ENCODE measurements at places on chromosomes 2 and 18.

GRCh38 chr2:240435948-240436682 lies 652 bp downstream of the GPC1 start:
- no peak for DNase-seq

DNA sequence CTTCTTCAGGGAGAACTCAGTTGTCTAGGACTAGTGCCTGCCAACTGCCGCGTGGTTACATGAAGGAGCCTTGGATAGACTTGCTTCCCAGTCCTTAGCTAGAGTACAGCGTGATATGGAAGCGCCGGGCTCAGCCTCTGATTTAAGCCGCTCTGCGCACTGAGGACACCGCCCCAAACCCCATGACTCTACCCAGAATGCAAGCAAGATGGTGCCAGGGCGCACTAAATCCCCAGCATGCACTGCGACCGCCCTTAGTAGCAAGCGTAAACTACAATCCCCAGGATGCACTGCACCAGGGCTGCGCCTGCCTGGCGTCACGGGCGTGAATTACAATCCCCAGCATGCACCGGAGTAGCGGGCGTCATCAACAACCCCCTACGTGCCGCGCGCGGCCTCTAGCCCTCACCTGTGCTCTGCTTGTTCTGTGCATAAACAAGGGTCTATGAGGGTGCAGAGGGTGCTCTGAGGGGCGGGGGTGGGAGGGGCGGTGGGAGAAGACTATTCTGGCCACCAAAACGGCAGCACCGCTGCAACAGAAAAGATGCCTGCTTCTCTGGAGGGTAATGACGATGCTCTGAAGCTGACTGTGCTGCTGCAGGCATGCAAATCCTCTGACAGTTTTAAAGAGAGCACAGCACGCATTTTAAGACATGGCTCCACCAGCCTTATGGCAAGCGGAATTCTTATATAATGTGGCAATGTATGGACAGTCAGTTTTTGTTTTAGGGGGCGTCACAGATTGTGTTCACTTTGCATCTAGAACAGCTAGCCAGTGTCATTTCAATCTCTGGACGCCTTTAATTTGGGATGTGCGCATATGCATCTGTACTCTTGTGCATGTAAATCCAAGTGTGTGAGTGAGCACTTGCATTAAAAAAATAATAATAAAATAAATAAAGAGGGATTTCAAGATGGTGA lies 282.5 kb upstream of the MYT1L start:
- DNase-seq = peak; percentile 45

DNA sequence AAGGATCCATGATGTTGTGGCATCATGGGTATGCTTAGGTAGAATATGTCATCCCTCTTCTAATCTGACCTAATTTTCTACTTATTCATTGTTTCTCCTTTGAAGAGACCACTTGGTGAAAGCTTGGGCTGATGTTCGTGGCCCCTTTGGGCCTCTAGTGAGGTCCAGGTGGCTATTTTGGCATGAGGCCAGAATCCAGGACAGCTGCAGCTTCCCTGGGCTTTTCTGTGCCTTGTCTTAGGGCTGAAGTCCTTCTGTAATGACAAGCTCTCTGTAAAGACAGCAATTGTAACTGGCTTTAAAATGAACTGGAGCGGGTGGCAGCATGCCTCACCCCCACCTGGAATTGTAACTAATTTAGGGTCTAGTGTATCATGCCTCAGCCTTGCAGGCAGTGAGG lies 15.6 kb upstream of the MC2R start:
- no peak for DNase-seq

DNA sequence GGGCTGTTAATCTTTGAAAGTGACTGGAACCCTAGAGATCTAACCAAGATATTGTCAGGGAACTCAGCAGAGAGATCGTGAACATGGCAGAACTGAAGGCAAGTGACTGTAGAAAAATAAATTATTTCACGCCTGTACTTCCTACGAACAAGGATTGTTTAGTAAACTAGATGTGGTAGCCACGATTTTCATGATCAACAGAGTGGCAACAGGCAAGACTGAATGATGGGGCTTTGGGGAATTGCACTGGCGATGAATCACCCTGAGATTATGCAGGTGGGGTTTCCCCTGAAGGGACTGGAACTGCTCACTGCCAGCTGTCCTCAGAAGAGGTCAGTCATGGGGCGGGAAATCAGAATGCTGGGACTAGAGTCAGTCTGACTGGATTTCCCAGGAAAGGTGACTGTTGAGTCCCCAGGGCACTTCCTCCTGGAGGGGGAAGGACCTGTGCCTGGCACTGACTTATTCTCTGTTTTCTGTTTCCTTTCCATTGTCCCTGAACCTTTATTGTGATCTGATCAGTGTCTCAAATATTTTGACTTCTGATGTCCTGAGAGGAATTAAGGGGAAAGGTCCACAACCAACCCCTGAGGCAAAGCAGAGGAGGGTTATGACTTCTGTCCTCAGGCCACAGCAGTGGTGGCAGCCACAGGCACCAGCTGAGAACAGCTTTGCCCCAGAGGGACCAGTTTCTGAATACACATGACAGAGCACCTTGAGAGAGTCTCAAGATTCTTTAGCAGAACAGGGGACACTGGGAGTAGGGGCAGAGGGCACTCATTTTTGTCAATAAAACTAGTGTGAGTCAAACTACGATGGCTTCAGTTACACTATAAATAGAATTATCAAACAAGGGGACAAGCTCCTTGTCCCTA lies 70.0 kb downstream of the NAB1 start:
- DNase-seq = peak; percentile 73

DNA sequence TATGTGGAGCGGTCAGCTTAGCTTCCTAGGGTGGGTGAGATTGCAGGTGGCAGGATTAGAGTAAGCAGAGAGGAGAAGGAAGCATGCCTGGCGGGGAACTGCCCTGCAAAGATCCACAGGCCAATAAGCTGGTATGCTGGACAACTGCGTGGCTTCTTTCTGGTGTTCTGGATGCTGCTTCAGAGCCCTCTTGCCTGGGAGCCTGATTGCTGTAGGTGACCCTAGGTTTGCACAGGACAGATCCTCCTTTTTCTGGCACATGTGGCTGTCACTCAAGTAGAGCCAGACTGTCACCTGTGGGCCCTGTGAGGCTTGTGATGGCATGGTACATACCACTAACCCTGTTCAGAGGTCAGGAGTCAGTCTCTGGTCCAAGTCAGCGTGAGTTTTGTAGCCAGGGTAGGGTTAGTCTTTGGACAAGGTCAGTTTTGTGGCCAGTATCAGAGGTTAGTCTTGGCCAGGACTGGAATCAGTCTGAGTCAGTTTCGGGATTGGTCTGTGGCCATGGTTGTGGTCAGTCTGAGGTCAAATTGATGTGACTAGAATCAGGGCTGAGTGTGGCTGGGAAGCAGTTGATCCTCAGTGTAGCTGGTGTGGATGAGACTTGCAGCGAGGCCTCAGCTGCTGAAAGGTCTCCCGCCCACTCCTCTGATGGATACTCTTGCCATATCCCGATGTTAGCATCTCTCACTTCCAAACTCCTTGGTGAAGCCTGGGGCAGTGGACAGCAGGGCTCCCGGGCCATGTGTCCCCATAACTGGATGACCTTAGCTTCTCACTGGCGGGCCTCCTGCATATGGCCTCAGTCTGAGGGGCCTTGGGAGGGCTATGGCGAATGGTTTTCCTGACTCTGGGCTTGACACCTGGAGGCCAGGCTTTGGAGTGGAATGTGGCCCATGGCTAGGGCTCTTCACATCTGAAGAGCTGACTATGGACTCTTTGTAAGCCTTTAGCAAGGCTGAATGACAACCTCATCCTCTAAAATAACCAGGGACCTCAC lies 260.5 kb downstream of the DYSF start:
- DNase-seq = no peak

GRCh38 chr2:237509905-237510304 lies 22.9 kb downstream of the MLPH start:
- no peak for DNase-seq

DNA sequence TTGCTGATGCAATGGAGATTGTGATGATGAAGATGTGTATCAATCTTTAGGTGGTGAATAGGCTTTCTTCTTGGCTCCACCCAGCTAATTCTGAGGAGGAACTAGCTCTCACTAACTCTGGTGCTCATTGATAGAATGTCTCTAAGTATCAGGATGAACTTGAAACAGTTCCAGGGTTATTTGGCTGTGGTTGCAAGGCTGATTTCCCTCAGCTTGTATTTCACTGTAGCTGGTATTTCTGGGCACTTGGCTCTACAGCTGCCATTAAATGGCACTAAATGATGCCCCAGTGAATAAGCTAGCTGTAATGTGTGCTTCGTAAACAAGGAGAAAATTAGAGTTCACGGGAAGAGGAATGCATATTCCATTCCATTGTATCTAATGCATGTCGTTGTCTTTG lies 241.2 kb downstream of the RPIA start:
- no peak for DNase-seq

GRCh38 chr18:57014772-57015413 lies 132.0 kb upstream of the BOD1L2 start:
- no peak for DNase-seq

DNA sequence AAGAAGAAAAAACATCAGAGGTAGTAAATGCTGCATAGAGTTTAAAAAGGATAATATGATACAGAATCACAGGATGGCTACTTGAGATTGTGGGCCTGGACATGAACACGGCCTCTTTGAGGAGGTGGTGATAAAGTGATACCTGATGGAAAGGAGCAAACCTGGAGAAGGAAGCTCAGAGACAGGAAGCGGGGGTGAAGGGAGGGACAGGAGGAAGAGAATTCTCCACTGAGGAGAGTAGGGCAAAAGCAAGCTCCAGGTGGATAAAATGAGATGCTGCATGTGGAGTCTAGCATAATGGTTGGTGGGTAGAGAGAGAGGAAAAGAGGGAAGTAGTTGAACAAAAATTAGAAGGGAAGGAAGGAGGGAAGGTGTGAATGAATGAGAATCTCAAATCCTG lies 77.0 kb upstream of the GALNT3 start:
- no peak for DNase-seq

- peak; percentile 15 for DNase-seq
Measured at GRCh38 chr2:202178346-202178958, 59.9 kb downstream of the SUMO1 start.

DNA sequence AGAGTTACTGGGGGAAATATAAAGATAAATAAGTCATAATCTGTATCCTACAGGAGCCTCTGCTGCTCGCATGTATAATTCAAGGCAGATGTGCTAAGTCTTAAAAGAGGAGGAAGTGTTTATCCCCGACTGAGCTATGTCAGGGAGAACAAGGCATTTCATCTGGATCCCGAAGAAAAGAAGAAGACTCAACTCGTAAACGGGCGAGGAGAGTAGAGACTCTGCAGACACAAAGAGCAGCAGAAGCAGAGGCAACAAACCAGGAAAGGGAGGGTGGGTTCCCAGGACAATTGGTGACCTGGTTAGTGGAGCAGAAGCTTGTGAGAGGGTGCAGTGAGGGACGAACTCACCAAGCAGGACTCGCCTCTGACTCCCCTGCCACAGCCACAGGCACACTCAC lies 368.6 kb downstream of the EIPR1 start:
- no peak for DNase-seq

DNA sequence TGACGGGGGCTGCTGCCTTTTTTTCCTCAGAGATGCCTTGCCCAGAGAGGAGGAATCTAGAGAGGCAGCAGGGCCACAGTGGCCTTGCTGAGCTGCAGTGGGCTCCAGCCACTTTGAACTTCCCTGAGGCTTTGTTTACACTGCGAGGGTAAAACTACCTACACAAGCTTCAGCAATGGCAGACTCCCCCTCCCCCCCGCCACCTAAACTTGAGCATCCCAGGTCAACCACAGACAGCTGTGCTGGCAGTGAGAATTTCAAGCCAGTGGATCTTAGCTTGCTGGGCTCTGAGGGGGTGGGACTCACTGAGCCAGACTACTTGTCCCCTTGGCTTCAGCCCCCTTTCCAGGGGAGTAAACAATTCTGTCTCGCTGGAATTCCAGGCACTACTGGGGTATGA lies 11.8 kb downstream of the SYT4 start:
- DNase-seq = no peak

- no peak for DNase-seq
Measured at GRCh38 chr18:32956591-32957315, 183.9 kb upstream of the KLHL14 start.

DNA sequence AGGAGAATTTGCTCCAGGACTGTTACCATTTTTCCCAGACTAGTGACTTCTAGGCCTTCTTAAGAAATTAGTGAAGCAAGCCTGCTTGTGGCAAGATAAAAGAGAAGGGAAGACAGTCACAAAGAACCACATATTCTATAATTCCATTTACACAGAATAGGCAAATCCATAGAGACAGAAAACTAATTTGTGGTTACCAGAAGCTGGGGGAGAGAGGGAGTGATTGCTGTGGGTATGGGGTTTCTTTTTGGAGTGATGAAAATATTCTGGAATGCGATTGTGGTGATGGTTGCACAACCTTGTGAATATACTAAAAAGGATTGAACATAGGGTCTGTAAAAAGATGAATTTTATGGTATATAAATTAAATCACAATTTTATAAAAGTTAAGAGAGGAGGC lies 37.5 kb upstream of the SIX2 start:
- DNase-seq = no peak

DNA sequence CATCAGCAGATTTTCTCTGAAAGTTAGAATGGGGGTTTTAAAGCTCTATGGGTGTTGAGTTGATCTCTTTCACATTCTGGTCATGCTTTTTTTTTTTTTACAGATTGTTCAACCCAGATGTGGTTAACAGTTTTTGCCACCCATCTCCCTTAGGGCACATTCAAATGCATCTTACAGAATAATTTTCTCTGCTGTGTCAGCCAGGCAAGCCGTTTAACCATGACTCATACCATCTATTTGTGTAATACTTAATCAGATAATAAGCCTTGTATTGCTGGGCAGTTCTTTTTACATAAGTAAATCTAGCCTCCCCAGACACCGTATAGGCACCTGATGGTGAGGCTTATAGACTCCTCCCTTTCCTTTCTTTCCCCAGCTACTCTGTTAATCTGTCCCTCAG lies 62.0 kb downstream of the TGIF1 start:
- DNase-seq = peak; percentile 7
